ENCODE measurements at places on chromosomes 6 and 20.

GRCh38 chr6:168883410-168884049 lies 370.1 kb downstream of the THBS2 start:
- no peak for DNase-seq

- no peak for DNase-seq
These were observed 135.6 kb upstream of the UST start for GRCh38 chr6:148611213-148611612.

GRCh38 chr6:124964764-124965105 lies 2.5 kb downstream of the RNF217 start:
- DNase-seq: peak; percentile 5

- no peak for DNase-seq
These were observed 356.9 kb downstream of the ARHGAP18 start for GRCh38 chr6:129353067-129353466.

DNA sequence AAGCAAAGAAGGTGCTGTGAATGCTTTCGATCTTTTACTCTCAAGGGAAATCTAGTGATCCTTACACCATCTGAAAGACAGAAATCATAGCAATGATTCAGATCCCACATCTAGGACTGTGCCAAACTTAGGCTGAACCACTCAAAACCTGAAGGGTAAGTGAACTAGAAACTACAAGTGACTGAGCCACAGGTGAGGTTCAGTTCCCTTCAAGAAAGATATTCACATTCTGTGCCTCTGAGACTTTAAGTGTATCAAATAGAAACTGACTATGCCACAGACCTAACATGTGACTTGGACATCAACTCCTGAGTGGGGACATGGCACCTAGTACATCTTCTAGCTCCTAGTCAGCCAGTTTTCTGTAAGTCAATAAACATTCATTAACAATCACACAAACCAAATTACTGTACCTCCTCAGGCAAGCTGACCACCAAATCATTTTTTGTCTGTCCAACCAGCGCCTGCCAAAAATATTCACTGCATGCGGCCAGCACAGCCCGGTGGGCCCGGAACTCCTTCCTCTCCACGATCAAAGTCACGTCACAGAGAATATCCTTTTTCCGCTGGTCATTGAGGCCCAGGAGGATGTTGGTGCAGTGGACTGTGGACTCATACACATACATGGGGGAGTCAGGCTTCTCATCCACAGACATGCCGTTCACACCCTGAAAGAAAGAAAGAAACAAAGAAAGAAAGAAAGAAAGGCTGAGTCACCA lies 114.1 kb downstream of the GJA10 start:
- DNase-seq: no peak

DNA sequence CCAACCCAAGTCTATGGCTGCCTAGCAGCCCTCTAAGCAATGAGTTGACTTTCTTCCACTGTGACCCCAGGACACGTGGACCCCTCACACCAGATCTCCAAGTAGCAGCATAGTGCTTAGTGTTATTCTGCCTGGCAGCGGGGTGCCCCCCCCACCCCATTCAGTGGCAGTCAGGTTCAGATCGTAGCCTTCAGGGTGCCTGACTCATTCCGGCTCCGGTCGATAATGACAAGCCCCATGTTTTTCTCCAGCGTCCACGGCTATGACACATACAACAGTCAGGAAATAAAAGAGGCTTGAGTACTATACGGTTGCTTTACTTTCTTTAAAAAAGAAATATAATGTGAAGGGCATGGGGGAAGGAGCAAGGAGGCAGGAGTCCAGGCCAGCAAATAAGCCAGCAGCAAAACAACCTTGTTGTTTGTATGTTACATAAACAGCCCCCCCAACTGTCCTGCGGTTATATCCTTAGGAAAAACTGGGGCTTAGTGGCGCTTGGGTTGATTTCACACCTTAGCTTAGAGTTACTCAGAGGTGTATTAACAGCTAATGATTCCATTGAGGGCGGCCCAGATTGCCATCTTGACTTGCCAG lies 23.1 kb downstream of the GNAS start:
- no peak for DNase-seq

DNA sequence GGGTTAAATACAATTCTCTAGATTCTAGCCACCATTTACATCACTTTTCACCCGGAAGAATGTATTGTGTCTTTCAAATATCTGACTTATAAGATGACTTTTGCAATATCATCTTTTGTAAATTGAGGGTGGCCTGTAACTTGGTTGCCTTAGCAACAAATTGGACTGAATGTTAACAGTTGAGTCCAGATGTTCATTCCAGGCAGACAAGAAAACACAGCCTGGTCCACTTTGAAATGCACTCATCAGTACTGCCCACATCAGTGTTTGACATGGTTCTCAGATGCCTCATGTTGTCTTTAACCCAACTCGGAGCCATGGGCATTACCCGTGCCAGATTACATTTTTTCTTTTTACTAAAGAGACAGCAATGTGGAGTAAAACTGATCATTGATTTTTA lies 781.6 kb upstream of the CHD6 start:
- no peak for DNase-seq

- peak; percentile 65 for DNase-seq
These were observed 2.0 kb downstream of the MAN1A1 start for GRCh38 chr6:119347466-119348095.

- peak; percentile 12 for DNase-seq
These were observed 59.2 kb upstream of the FNDC1 start for GRCh38 chr6:159110013-159110412.

DNA sequence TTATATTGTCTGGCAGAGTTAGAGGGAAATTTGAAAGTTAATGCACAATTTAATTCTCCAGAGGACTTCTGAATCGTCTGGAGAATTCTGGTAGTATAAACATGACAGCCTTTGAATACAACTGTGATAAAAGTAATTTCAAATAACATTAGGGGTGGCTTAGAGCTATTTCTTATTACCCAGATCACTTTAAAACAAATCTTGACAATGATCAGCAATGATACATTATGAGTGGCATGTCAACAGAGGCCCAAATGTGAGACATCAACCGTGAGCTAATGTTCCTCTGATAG lies 259.1 kb downstream of the HACE1 start:
- no peak for DNase-seq

DNA sequence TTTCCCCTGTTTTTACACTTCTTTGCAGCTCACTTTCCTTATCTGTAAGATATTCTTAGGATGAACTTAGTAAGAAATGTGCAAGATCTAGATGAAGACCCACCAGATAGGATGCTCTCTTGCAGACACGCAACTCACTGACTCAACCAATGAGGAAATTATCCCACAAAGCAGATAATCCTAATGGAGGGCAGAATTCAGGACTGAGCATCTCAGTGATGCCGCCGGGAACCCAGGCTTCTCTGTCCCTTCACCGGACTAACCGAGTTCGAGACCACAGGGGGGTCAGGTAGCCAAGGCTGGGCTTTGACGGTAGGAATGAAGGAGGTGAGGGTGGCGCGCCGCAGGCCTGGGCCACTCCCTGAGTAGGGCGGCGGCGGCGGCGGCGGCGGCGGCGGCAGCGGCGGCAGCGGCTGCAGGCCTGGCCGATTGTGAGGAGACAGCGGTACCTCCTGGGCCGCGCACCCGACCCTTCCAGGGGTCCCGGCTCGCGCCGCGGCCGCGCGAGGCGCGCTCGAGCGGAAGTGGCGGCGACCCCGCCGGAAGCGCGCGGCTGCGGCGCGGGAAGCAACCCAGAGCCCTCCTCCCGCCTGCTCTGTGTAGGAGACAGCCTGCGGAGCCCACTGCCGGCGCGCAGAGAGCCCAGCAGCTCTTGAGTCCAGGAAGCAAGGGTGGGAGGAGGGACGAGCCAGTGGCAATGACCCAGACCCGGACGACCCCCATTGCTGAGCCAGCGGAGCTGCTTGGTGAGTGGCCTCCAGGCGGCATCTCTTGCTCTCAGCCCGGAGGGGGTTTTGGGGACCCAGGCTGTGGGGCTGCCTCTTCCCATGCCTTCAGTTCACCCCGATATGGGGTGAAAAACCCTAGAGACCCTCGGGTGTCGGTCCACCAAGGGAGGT lies at the start of gene KHDC1:
TSS of gene KHDC1 (minus strand) at position 526 of the 899 bp plus-strand sequence. CDS start 20,679 bp downstream, outside the sequence.
- DNase-seq: no peak

GRCh38 chr20:10961651-10962288 lies 288.0 kb upstream of the JAG1 start:
- DNase-seq: no peak

GRCh38 chr6:47360388-47360787 lies 50.7 kb upstream of the TNFRSF21 start:
- no peak for DNase-seq

- no peak for DNase-seq
These were observed 53.3 kb upstream of the LGSN start for GRCh38 chr6:63372951-63373533.

DNA sequence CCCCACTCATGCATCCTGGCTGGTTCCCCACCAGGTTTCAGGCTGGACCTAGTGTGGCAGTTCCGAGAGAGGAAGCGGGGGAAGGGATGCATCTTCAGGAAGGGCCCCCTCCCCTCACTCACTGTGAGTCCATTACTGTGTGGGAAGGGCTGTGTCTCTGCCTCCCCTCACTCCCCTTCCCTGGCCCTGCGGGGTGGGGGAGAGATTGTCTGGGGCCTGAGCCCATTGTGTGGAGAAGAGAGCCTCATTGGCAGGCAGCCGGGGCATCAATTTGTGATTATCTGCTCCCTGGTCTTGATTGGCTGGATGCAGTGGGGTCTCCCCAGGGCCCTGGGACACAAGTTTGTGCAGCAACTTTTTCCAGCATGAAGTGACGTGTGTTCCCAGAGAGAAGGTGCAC lies 4.1 kb upstream of the MYT1 start:
- no peak for DNase-seq

GRCh38 chr20:17797161-17797560 lies 97.4 kb downstream of the BANF2 start:
- peak; percentile 94 for DNase-seq

Measured in SW480 (cell line).